HFFc6 (cell line): ENCODE measurements at places on chromosomes 13 and 19. TPM values are rescaled to one million over a fixed set of nuclear protein-coding genes. Genes with fewer than 3 reads are reported as not detected.

The FUT6 gene
- total RNA-seq: not detected in 3 replicates

The TTC9B gene
- not detected in 3 replicates for total RNA-seq

The FGF9 gene
- total RNA-seq: not detected in 3 replicates

- H3K27me3 ChIP-seq: no peaks in the 10 kb centered on the region; the same call in none of the 2 replicates
- H3K4me3 ChIP-seq: 0 out of 2 replicates have a peak overlapping the region, but pooled peaks have one; percentile 18
- no peak for DNase-seq
- peaks cover 54% of the 10 kb centered on the region for H3K4me1 ChIP-seq
- peaks cover 36% of the 10 kb centered on the region for H3K36me3 ChIP-seq
Observed at GRCh38 chr19:41328157-41328841, 18.3 kb downstream of the CCDC97 start.

GRCh38 chr19:17302391-17303166 is 646 bp downstream of the ABHD8 start:
- H3K27me3 ChIP-seq: no peaks in the 10 kb centered on the region; the same call in none of the 2 replicates
- H3K4me1 ChIP-seq: peaks cover 35% of the 10 kb centered on the region
- DNase-seq: no peak
- H3K4me3 ChIP-seq: peak overlapping the region; percentile 73
- peaks cover 13% of the 10 kb centered on the region; the same call in 1 of the 2 replicates for H3K36me3 ChIP-seq

DNA sequence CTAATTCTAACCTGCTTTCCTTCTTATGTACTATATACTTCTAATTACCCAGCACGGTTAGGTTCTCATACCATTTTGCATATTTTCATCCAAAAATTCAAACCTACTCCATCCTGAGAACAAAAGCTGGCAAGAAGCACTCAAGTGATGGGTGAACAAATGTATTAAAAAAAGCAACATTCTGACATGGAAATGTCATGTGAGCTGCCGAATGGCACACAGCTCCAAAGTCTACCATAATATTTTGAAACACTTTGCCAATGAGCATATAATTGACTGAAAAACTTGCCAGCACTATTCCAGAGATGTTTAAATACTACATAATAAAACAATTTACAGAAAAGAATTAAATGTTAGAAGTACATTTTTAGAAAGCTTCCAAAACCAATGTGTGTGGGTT is 274.6 kb downstream of the ENOX1 start:
- H3K4me1 ChIP-seq: no peaks in the 10 kb centered on the region
- no peak overlapping the region for H3K27ac ChIP-seq
- H3K27me3 ChIP-seq: no peaks in the 10 kb centered on the region
- H3K4me3 ChIP-seq: no peak overlapping the region
